ENCODE measurements at places on chromosomes 1 and 21.

DNA sequence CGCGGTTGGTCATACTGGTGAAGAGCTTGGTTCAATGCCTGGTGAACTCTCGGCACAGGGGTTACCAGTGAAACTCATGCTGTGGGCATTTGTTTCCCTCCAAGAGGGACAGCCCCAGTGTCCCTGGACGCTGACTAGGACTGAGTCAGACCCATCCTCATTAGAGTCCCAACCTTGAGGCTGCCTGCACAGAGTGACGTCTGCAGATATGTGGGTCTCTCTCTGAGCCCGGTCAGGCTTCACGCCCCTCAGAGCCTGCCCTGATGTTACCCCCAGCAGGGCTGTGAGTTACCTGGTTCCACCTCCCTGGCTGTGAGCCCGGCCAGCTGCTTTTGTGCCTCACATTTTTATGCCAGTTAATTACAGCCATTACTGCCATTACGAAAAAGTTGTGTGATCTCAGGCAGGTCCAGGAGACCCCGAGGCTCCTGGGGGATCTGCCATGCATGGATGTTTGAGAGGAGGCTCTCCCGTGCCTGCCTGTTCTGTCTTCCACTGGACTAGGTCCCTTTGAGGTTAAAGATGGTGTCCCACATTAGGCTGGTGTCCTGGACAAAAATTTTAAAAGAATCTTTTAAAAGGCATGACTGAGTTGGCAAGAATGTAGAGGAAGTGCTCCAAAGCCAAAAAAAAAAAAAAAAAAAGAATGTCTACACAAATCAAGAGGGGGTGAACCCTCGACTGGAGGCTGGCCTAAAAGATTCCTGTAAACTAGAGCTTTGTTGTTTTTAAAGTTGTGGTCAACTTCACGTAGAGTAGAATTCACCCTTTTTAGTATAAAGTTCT is 36.6 kb upstream of the PADI1 start:
- DNase-seq, result peak; percentile 82

- no peak for DNase-seq
These were observed 11.1 kb downstream of the SELE start for GRCh38 chr1:169722779-169723178.

DNA sequence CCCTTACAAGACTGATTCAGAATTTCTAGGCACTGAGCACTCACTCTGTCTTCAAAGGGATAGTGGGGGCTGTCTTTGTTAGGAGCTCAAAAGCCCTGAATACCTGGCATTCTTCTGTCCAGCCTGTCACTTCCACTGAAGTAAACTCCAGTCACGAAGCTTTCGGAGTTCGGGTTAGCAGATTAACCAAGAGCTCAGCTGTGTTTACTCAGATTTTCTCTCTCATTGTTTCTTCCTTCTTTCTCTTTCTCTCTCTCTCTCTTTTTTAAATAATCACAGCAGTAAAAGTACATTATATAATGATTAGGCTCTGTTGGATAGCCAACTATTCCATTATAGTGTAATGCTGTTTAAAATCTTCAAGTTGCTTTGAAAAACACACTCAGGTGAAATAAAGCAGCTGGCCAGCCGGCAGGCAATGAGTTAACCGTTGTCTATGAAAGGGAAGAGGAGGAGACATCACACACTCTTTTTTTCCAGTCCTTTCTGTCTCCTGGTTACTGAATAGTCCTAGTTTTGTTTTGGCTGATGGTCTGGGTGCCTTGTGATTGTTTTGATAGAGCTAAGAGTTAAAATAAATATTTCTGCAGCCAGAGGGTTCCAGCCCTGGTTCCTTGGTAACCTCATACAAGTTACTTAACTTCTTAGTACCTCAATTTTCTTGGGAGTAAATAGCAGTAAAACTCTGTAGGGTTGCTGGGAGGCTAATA is 89.8 kb downstream of the ADSS2 start:
- peak; percentile 18 for DNase-seq

GRCh38 chr1:71651214-71651613 is 570.4 kb upstream of the ZRANB2 start:
- DNase-seq, result no peak

DNA sequence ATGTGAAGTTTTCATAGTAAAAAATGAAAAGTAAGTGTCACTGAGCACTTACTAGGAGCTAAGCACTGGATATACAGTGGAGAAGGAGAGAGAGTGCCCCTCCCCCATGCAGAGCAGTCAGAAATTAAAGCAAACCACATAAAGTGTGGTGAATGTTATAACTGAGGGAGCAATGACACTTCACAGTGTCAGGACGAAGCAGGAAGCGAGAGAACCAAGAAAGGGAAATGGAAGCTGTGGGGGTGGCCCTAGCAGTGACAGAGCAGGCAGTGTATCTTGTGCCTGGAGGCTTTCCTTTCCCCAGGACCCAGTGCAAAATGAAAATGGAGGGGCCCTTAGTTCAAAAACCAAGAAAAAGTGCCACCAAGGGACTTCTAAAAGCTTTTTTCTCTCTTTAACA is 21.5 kb upstream of the RCAN3 start:
- DNase-seq, result no peak

DNA sequence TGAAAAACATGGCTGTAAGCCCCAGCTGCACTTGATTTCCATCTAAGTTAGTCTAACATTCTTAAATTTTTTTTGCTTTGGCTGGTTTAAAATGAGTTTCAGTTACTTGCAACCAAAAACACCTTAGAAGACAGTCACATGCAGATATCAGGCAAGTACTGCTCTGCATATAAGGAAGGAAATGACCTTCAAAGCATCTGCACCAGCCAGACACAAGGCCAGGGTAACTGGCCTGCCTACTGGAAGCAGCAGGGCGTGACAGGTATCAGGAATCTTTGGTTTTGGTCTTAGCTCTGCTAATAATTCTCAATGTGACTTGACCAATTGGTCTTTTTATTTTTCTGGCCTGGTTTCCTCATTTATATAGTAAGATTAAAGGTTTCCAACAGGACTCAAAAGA is 33.5 kb downstream of the SCYL3 start:
- no peak for DNase-seq

- no peak for DNase-seq
These were observed 56.9 kb downstream of the KRTAP19-8 start for GRCh38 chr21:30981403-30981802.

DNA sequence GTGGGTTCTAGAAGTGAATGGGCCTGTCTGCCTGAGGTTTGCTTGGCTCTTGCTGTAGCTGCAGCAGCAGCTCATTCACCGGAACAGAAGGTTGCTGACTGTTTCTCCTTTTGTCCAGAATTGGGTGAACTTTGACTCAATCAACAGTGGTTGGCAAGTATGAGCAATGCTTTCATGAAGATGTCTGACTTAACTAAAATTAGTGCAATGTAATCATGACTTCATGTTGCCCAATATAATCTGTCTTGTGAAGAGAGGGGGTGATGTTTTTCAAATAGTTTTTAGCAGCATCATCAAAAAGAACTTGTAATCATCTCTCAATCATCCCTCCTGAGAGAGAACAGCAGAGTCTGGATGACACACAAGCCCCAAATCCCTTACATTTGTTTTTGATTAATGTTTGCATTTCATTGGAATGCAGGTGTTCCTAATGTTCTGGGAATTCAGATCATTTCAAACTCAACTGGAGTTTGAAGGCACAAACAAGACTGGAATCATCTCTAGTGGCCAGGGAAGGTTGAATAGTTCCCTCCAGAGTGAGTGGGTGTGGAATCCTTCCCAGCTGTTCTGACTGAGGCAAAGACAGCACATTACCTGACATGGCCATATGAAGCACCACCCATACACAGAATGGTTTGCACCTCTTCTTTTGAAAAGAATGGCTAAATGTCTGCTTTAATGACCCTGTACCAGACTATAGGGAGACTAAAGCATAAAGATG is 82.9 kb downstream of the HLX start:
- peak; percentile 100 for DNase-seq

GRCh38 chr1:100482167-100482566 is 55.8 kb upstream of the GPR88 start:
- no peak for DNase-seq

DNA sequence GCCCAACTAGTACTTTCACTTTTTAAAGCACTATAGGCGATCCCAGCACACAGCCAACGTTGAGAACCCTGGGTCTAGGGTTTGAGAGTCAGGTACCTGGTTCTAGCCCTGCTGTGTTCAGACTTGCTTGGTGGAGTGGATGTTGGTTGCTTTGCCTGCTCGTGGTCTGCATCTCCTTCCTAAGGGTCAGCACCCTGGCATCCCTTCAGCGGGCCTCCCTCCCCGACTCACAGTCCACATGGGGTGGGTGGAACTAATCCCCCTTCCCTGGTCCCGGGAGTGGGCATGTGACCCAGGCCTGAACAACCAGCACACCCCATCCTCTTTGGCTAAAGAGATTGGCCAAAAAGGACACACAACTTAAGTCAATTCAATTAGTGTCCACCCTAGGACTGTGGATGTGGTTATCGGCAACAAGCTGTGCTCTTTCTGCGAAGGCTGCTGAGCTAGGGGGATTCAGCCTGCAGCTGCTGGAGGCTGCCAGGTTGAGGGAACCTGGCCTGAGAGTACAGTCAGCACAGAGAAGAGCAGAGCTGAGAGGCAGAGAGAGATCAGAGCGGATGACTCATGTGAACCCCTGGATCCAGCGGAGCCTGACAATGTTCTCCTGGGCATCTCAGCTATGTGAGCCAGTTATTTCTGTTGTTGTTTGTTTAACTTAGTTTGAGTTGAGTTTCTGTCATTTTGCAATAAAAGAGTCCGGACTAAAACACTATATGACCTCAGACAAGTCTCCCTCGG is 138.9 kb downstream of the ACTL8 start:
- DNase-seq, result no peak

GRCh38 chr21:14547834-14548513 is 1.9 kb upstream of the SAMSN1 start:
- DNase-seq, result no peak

DNA sequence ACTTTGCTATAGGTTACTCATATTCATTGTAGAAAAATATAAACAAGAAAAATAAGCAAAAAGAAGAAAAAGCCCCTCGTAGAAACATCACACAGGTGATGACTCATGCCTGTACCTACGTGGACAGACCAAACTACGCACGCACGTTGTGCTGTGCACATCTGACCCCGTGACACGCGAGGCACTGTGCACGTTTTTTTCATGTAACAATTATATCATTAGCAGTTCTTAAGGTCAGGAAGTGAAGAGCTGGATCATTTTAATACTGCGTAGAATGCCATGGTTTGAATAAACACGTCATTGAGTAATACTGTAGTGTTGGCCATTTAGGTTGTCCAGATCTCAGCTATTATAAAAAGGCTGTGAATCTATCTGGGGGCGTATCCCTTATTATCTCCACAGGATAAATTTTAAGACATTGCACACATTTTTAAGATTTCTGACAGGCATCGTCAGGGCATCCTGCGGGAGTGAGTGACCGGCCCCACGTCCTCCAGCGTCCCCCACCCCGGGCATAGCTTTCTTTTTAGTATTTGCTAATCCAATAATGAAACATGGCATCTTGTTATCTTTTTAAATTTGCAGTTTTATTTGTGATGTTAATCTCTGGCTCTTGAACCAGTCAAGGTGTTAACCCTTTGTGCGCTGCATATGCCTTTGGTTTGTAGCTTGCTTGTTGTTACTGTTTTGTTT is 23.4 kb upstream of the ADARB1 start:
- peak; percentile 72 for DNase-seq

DNA sequence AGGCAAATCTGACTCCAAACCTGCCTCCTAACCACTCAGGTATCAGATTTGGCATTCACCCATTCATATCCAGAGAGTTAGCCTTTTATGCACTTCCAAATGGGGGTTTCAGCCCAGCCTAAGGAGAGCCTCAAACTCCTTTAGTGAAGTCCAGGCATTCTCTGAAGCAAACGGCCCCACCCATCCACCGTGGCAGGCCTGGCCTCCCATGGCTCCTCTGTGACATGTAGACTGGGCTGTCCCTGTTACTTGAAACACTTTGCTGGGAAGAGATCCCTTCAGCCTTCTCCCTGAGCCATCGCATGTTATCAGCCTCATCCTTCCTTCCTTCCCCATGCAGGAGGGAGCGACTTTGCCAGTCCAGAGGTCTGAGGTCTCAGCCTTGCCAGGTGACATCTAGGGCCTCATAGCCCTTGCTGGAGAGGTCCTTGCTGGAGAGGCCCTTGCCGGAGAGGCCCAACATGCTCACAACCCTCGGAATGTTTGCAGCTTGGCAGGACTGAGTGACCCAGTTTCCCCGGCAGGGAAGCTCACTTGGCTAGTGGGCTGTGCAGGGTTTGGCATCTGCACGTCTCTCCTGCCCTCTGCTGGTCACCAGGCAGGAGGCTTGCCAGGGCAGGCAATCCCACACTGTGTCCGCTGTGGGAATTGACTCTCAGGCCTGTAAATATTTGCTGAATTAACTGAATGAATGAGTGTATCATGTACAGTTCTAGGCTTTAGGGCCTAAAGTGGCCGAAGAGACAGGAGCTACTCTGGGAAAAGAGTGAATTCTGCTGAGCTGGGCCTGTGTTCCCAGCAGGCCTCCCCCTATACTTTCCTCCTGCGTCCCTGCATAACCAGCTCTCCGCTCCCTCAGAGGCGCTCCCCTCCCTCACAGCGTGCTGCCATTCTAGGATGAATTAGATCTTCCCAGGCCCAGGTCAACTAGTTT is 26.7 kb upstream of the RBM15 start:
- peak; percentile 81 for DNase-seq

- peak; percentile 16 for DNase-seq
These were observed 193.8 kb downstream of the ZC3H11B start for GRCh38 chr1:219419065-219419464.

DNA sequence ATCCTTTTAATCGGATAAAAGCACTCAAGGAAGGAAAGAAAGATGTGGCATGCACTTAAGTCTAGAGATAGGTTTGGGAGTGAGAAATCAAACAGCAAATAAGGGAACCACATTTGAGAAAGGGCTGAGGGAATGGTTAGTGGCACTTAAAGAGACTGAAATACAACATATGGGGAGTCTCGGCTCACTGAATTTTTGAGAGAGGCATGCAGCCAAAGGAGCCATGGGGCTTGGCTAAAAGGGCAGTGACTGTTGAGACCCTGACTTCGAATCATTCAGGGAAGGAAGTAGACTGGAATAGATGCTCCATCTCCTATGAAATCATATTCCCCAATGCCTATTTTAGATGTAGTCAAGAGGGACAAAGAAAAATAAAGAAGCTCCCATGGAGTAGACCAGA is 58.3 kb upstream of the HAO2 start:
- no peak for DNase-seq

DNA sequence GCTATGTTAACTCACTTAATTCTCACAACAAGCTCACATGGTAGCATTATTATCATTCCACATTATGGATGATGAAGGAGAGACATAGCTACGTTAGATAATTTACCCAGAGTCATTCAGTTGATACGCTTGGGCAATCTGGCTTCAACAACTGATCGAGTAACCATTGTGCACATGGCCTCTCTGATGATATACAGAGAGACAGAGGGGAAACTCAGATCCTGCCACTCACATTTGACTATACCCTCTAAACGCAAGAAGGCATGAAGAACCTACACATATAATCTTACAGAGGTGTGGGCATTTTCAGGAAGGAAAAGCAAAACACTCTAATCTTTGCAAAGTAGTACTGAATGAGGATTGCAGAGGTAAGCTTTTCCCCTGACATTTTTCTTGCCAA is 360.1 kb downstream of the BARHL2 start:
- DNase-seq, result no peak

GRCh38 chr21:34091607-34092006 is 18.2 kb downstream of the MRPS6 start:
- no peak for DNase-seq

- DNase-seq, result no peak
These were observed 20.0 kb downstream of the UBASH3A start for GRCh38 chr21:42423685-42424084.

Data from fibroblast of mammary gland (primary cell).